Posterior cingulate gyrus (tissue), 11 donors: ENCODE measurements at places on chromosomes 7 and 10.

- peak; percentile 92 for DNase-seq
These were observed at the start of gene CAMK2G for GRCh38 chr10:73874267-73875138. Gene CAMK2G (minus strand): TSS chr10:73874555. CDS start chr10:73874461, 94 bp downstream.

DNA sequence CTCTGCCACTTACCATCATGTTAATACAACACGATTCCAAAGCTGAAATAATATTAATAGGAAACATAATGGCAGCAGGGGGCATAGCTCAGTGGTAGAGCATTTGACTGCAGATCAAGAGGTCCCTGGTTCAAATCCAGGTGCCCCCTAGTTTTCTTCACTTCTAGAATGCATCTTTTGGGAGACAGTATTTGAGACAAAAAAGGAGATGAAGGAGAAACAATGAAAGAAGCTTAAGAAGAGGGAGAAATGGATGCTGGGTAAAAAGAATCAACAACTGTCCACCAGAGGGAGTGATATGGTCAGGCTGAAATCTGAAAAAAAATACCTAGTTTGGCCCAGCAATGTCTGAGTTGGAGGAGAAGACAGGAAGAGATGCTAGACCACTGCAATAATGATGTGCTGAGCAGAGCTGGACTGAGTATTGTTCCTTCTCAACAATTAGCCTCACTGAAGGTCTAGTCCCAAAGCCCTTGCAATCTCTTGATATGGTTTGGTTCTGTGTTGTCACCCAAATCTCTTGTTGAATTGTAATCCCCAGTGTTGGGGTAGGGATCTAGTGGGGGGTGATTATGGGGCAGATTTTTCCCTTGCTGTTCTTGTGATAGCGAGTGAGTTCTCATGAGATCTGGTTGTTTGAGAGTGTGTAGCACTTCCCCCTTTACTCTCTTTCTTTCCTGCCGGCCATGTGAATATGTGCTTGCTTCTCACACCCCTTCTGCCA is 48.3 kb downstream of the ZNF783 start:
- no peak for DNase-seq

DNA sequence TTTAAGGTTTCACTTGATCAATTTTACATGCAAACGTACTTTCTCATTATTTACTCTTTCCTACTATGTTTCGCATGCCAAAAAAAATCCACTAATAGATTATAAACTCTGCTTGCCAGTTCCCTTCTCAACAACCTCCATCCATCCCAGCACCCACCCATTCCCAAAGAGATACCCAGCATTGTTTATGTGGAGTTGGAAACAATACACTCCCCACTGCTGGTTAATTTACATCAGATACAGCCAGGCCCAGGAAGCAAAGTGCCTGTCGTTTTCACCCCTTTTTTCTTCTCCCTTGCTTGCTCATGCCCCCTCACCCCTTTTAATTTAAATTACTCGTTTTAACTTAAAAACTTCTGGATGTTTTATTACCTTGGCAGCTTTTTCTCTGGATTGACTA is 59.9 kb downstream of the HIBADH start:
- no peak for DNase-seq

DNA sequence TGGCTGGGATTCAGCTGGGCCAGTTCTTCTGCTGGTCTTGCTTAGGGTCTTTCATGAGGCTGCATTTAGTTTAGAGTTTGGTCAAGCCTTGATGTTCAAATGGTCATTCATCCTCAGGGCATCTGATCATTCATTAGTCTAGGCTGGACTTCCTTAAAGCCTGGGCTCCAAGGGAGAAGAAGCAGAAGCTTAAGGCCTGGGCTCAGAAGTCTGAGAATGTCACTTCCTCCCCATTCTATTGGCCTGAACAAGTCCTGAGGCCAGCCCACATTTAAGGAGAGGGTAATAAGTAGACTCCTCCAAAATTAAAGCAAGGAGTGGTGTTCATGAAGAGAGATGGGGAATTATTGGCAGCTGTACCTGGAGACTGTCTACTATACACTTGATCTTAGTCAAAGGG is 193.2 kb upstream of the HABP2 start:
- no peak for DNase-seq

DNA sequence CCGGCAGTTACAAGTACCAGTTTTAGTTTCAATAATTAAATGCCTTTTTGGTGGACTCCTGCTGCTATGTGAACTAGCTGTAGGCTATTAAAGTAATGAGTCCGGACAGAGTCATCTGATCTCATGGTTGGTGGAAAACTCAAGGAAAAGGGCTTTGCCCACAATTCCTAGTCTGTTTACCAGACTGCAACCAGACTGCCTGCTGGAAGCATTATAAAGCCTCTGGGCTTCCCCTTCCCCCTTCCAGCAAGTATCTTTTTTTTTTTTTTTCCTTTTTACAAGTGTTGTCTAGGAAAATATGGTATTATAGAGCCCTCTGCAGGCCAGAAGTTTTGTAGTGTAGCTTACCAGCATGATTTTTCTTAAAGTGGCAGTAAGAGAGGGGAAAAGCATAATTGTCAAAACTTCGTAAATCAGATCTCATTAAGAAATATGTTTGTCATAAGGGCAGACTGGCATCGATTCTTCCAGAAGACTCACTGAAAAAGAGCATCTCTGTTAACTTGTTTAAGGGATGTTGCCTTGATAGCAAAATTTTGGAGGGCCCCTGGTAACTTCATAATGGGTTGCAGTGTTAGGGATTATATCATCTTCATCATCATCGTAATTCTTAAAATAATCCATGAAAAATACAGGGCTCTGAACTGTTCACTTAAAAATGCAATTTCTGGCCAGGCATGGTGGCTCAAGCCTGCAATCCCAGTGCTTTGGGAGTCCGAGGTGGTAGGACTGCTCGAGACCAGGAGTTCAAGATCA is 181.3 kb downstream of the TAX1BP1 start:
- no peak for DNase-seq

GRCh38 chr7:41189866-41190265 is 513.0 kb downstream of the INHBA start:
- DNase-seq = no peak

DNA sequence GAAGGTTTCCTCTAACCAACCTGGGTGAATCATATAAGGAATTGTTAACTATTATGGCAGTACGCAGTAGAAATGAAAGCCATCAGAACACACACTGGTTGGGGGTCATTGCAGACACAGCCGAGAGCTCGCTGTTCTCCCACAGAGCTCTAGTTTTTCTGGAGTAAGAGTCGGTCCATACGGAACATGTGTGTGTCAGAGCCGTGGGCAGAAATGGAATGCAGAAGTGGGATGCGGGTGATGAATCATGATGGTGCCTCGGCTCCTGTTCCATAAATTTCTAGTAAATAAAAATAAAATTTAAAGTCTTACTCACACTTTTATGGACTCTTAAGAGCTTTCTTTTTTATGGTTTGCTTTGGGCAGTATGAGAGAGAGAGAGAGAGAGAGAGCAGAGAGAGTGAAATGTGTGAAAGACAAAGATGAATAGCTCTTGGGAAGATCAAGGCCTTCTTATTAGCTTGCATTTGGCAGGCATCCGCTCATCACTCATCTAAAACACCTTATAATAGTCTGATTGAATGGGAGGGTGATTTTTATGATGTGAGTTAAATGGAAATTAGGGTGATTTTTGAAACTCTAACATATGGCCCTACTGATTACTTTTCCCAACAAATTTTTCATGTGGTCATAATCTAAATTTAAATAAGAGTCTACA is 98.8 kb upstream of the PFKP start:
- DNase-seq = no peak

GRCh38 chr10:122290334-122290733 is 19.2 kb downstream of the BTBD16 start:
- no peak for DNase-seq

DNA sequence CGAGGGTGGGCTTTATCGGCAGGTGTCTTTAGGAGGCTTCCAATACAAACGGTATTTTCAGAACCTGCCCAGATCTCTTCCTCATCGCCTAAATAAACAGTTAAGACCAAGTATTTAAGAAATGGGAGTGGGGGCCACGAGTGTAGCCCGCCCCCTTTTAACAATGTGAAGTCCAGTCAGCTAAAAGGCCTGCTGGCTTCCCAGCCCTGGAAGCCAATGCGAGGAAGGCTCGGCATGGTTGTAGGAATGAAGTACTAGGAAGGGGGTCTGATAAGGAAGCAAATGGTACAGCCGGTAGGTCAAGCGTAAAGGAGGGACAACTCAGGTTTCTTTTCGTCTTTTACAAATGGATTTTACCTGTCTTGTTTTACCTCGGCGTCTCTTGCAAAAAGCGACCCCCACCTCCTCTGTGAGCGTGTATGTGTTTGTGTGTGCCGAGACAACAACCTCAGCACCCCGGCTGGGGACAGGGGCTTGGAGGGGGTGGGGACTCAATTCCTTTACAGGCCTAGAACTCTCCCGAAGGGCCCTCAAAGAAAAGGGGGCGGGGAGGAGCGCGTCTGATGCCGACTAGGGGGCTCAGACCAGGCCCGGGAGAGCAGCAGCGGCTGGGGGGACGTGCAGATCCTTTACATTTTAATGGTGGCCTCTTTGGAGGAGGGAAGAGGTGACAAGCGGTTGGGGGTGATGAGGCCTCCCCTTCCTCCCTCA is 147.6 kb downstream of the GPR85 start:
- DNase-seq = no peak

DNA sequence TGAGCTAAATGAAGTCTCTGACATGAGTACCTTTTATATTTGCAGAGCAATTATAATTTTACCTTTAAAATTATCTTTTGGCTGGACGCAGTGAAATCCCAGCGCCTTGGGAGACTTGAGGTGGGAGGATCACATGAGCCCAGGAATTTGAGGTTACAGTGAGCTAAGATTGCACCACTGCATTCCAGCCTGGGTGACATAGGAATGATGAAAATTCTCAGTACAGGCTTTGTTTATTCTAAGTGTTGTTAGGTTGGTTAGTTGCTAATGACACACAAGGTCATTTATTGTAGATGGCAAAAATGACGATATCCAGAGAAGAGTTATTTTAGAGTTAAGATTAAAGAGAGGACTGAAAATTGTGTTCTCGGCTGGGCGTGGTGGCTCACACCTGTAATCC is 87.6 kb downstream of the XRCC2 start:
- no peak for DNase-seq
